T-helper 2 cell (primary cell): ENCODE measurements at places on chromosomes 16 and 17.

DNA sequence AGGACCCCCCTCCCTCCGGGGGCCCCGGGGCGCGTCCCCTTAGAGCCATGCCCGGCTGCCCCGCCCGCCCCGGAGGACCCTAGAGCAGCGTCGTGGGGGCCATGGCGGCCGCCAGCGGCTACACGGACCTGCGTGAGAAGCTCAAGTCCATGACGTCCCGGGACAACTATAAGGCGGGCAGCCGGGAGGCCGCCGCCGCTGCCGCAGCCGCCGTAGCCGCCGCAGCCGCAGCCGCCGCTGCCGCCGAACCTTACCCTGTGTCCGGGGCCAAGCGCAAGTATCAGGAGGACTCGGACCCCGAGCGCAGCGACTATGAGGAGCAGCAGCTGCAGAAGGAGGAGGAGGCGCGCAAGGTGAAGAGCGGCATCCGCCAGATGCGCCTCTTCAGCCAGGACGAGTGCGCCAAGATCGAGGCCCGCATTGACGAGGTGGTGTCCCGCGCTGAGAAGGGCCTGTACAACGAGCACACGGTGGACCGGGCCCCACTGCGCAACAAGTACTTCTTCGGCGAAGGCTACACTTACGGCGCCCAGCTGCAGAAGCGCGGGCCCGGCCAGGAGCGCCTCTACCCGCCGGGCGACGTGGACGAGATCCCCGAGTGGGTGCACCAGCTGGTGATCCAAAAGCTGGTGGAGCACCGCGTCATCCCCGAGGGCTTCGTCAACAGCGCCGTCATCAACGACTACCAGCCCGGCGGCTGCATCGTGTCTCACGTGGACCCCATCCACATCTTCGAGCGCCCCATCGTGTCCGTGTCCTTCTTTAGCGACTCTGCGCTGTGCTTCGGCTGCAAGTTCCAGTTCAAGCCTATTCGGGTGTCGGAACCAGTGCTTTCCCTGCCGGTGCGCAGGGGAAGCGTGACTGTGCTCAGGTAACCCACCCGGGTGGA, 759 bp downstream of the ALKBH5 start:
- DNase-seq: peak; percentile 80

- DNase-seq: no peak
These were observed 258.8 kb downstream of the IRF8 start for GRCh38 chr16:86157616-86158247.

GRCh38 chr17:31320241-31320640, 1.2 kb downstream of the EVI2A start:
- DNase-seq: no peak

DNA sequence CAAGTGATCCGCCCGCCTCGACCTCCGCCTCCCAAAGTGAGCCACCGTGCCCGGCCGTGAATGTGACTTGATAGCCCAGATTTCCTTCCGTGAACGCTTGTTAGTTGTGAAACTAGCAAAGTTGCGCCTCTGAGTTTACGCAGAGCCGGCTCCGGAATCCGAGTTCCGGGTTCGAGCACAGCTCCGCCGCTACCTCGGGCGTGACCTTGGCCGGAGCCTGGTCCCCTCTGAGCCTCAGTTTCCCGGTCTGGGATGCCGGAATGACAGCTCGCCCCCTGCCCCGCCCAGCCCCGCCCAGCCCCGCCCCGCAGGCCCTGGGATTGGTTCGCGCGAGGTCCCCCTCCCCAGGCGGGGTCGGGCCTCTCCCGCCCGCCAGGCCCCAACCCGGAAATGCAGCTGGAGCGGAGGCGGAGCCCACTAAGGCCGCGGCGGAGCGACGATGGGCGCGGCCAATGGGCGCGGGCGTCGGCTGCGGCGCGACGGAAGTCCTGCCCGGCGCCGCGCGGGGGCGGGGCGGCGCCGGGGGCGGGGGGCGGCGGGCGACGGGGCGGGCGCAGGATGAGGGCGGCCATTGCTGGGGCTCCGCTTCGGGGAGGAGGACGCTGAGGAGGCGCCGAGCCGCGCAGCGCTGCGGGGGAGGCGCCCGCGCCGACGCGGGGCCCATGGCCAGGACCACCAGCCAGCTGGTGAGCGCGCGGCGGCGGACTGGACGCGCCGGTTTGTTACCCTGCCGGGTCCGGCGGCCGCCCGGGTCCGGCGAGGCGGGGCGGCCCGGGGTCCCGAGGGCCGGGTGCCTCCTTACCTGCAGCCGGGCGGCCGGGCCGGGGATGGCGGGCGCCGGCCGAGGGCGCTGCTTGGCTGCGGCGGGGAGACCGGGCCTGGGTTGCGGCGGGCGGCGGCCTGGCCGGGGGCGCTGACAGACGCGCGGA, at the start of gene PDPK1:
TSS of gene PDPK1 (plus strand) at position 571 of the 929 bp plus-strand sequence. CDS start at position 663, 92 bp downstream.
- peak; percentile 92 for DNase-seq

DNA sequence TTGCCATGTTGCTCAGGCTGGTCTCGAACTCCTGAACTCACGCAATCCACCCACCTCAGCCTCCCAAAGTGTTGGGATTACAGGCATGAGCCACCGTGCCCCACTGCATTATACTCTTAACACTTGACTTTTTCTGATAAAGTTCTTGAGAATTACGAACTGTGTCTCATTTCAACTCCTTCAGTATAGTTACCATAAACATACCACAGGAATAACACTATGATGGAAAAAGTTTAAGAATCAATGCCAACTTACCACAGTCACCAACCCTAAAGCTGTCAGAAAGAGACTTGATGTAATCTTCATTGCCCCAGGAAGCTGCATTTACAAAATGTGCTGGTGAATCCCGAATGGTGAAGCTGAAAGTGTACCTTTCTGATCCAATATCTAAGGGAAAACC, 10.2 kb downstream of the MEIOB start:
- no peak for DNase-seq

DNA sequence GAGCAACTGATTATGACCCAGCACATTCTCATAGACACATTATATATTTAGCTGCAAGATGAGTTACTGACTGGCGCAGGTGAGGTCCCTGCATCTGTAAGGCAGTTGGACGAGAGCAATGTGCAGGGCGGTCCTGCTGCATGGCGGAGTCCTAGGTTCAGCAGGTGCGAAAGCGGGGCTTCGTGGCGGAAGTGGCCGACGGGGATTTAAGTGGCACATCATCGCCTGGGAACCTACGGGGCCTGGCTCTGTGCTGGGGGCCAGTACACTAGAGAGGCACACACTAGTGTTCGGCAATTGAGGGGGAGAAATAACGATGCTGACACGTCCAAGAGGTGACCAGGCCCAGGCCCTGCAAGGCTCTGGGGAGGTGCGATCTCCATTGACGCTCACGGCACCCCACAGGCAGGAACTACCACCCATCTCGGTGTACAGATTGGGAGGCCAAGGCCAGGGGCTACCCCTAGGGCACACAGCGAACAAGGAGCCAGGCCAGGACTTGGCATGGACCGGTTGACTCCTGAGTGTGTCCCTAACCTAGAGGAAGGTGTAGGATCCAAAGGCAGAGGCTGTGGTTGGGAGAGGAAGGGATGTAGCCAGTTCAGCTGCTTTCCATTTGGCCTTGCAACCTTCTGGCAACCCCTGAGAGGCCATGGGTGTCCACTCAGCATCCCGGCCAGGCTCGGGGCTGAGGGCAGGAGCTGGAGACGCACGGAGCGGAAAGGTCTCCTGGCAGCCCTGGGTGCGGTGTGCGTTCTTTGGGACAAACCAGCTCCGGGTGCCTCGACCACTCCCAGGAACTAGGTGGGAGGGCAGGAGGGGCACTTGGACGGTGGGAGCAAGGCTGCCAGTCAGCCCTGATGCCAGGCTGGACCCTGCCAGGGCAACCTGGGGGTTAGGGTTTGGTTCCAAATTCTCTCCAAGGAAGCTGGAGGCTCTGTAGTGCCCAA, 103.9 kb upstream of the CREBBP start:
- DNase-seq: no peak

DNA sequence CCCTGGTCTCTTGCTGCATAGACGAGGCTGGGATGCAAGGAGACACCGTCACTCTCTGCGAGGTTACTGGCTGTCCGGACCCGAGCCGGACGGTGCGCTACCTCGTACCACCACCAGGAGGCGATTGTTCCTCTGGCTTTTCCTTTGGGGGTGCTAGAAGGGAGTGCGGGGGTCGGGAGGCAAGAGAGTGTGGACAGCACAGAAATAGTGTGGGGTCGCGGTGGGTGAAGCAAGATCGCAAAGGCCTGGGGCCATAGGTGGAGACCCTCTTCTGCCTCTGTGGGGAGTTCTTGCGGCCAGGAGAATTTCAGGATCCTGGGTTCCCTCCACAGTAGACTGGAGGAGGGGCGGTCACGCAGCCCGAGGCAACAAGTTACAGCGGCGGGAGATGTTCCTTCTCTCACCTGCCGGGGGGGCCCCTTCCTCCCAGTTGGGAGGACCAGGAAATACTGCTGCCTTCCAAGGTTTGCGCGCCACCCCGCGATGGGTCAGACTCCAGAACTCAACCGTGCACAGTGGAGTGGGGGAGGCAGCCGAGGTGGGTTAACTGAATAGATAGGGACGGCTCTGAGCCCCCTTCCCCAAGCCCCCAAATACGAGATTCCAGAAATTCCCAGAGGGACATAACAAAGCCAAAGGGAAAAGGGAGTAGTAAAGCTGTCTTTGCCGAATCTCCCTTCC, 6.9 kb downstream of the PHOSPHO1 start:
- DNase-seq: peak; percentile 49

GRCh38 chr16:55072976-55073375, 142.3 kb downstream of the IRX5 start:
- no peak for DNase-seq

DNA sequence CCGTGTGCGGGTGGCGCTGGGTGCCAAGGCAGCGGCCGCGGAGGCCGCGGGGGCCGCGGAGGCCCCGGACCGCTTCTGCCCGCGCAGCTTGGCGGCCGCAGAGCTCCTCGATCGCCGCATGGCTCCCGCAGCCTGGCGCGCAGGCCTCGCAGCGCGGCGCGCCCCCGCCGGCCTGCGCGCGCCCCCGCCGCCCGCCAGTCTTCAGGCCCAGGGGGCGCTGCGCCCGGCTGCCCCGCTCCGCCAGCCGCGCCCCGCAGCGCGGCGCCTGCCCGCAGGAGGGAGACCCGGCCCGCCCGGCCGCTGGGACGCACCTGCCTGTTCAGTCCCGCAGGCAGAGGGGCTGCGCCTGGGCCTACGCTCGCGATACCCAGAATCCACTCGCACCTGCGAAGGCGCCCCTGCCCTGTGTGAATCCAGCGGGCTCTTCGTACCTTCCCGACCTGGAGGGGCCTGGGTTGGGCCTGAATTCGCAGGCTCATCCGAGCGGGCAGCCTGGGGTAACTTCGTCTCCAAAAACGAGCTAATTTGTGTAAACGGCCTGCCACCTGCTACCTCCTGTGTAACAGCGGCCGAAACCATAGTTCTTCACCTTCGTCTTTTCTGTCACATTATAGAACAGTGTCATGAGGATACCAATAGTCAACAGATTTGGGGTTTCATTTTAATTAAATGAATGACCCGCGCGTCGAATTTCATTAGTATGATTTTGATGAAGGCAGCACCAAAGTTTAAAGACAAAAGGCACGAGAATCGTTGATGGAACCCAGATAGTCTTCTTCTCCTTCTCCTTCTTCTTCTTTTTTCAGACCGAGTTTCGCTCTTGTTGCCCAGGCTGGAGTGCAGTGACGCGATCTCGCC, at the start of gene CENPV:
TSS of gene CENPV (minus strand) at position 153 of the 858 bp plus-strand sequence. CDS start at position 120, 33 bp downstream.
- DNase-seq: peak; percentile 35
